ENCODE measurements at places on chromosomes 3 and 15.

- no peak for DNase-seq
Measured at GRCh38 chr15:28913171-28913765, 27.5 kb downstream of the APBA2 start.

DNA sequence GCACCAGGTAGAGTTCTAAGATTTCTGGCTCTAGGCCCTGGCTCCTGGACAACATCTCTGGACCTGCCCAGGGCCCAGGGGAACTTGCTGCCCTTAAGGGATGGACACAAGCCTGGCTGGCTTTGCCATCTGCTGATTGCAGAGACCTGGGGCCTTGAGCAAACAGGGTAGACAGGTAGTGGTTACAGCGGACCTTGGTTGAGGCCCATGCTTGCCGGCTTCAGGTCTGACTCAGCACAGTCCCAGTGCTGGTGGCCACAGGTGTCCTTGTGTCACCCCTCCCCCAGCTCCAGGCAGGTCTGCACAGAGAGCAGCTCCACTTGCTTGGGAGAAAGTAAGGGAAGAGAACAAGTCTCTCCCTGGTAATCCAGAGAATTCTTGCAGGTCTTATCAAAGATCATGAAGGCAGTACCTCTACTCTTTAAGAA, 15.9 kb upstream of the ACTL6A start:
- no peak for DNase-seq

GRCh38 chr3:22608093-22608492, 595.0 kb upstream of the UBE2E2 start:
- no peak for DNase-seq

- no peak for DNase-seq
Measured at GRCh38 chr3:30723211-30723610, 116.8 kb downstream of the TGFBR2 start.

- no peak for DNase-seq
Measured at GRCh38 chr3:68667346-68667745, 265.0 kb downstream of the TAFA4 start.

GRCh38 chr15:71431343-71432336, 316.4 kb downstream of the THSD4 start:
- DNase-seq: no peak

DNA sequence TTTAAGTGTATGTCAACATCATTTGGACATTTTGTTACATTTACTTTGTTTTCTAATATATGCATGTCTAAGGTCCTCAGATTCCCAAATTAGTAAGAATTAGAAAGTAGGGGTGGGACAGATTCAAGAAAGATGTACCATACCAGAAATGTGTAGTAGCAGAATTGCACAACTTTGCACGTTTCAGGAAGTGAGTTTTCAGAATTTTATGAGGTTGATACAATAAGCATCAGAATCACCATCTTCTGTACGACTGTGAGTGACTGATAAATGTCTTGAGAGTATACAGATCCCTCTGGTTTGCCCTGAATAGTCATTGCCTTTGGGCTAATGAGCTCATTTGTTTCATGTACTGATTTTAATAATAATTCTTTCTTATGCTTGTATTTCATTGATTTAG, 9.3 kb downstream of the ARIH2 start:
- no peak for DNase-seq

DNA sequence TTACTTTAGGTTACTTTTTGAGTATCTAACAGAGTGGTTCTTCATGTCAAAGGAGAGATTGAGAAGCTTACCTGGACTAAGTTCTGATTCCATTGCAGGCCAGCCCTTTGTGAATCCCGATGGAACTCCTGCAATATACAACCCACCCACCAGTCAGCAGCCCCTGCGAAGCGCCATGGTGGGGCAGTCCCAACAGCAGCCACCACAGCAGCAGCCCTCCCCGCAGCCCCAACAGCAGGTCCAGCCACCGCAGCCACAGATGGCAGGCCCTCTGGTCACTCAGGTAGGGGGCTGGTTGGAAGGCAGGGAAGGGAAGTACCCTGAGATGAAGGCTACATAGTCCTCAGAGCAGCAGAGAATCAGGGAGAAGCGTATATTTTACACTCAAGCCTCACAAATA, 97.8 kb downstream of the ARPP21 start:
- no peak for DNase-seq

GRCh38 chr3:65674226-65674625, 364.5 kb downstream of the MAGI1 start:
- DNase-seq: no peak

- no peak for DNase-seq
Measured at GRCh38 chr3:142725357-142725739, 1.5 kb downstream of the TRPC1 start.

- no peak for DNase-seq
Measured at GRCh38 chr3:161443921-161444693, 52.5 kb upstream of the OTOL1 start.

GRCh38 chr3:28672406-28672805, 323.8 kb upstream of the AZI2 start:
- DNase-seq: no peak

DNA sequence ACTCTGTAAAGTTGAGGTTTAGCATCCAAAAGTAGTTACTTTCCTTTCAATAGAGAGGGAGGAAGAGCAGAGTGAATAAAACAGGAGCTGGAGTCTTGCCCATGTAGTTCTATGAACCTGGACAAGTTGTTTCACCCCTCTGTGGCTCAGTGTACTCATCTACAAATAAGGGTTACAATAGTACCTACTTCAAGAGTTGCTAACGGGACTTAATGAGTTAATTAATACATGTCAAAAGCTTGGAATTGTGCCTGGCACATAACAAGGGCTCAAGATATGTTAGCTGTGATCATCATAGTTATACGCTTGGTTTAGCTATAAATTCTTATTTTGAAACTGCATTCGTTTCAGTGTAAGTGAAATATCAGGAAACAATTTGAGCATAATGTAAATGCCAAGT, 388.5 kb upstream of the THBS1 start:
- DNase-seq: no peak

DNA sequence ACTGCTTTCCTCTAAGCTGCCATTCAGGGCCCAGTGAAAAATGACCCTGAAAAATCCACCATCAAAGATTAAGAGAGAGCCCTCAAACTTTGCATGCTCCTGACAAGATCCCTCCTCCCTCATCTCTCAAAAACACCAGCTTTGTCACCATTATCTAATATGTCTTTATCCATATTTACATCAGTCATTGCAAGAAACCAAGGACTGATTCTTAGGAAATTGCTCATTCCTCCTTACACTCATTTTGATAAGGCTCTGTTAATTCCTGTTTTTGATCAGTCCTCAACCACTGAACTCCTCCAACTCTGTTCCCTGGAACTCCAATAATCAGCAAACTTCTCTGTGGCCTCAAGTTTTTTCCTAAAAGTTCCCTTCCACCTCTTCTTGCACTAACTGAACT, 51.8 kb downstream of the CD200 start:
- no peak for DNase-seq

DNA sequence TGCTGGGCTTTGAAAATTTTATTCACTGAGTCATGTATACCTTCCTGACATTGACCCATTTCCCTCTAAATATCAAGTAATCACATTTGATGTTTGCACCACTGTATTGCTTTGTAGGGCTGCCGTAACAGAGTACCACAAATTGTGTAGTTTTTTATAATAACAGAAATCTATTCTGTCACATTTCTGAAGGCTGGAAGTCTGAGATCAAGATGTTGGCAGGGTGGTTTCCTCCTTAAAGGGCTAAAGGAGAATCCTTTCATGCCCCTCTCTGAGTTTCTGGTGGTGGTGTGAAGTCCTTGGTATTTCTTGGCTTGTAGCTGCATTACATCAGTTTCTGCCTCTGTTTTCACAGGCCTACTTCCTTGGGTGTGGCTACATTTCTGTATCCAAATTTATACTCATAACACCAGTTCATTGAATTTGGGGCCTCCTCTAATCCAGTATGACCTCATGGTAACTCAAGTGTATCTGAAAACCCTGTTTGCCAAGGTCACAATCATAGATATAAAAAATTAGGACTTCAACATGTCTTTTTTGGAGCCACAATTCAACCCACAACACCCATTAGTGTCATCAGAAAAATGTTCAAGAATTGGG, 29.1 kb upstream of the ST6GAL1 start:
- DNase-seq: no peak

DNA sequence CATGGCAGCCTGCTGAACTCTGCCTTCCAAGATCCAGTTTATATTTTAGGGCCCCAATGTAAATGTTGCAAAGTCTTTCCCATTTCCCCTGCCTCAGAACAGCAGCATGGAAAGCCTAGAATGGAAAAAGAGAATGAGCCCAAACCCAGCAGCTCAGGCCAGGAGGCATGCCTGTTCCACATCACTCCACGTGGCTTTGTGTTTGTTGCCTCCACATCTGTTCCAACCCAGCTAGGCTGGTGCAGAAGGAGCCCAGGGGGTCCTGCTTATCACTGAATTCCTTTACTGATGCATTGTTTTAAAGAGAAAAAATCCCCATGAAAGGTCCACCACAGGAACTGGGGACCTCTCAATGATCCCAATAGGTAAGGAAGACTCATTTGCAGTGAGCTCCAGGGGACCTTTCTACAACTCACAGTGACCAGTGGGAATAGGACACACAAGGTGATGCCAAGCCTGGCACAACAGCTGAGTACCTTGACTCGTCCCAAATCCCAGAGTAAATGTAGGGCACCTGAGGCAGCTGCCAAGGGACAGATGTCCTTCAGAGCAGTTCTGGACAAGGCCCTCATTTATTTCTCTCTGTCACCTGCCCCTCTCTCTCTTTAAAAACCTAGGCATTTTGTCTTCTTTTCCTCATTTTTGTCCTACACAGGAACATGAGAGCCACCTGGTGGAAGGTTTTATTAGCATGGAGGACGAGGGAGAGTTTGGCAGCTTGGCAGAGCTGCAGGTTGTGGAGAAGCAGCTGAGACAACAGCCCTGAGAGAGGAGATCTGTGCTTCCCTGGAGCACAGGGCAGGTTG, 41.7 kb upstream of the ADAMTS17 start:
- no peak for DNase-seq

DNA sequence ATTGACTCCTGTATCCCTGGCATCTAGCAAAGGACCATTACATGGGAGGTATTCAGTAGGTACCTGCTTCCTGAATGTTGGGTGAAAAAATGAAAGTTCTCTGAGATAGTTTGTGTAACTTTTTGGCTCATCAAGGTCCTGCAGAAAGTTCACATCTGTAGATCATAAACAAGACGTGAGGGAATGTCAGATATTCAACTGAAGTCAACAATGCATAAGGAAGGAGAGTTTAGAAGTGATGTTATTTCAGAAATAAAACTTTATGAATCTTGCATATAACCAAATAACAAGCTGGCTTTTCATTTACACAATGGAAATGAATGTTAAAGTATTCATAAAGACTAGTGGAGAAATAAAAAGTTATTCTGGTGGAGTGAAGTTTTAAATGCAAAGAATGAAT, 73.4 kb upstream of the RBMS3 start:
- DNase-seq: no peak

DNA sequence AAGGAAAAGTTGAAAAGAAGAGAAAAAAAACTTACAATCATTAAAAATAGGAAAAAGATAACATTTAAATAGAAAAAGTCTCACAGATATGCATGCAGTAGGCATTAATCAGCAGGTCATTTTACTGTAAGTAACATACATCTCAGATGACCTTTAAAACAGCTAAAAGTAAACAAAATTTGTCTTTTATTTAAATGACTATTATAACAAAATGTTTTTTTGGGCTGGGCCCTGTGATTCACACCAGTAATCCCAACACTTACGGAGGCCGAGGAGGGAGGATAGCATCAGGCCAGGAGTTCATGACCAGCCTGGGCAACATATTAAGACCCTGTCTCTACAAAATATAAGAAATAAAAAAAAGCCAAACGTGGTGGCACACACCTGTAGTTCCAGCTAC, 14.7 kb downstream of the IQGAP1 start:
- no peak for DNase-seq

DNA sequence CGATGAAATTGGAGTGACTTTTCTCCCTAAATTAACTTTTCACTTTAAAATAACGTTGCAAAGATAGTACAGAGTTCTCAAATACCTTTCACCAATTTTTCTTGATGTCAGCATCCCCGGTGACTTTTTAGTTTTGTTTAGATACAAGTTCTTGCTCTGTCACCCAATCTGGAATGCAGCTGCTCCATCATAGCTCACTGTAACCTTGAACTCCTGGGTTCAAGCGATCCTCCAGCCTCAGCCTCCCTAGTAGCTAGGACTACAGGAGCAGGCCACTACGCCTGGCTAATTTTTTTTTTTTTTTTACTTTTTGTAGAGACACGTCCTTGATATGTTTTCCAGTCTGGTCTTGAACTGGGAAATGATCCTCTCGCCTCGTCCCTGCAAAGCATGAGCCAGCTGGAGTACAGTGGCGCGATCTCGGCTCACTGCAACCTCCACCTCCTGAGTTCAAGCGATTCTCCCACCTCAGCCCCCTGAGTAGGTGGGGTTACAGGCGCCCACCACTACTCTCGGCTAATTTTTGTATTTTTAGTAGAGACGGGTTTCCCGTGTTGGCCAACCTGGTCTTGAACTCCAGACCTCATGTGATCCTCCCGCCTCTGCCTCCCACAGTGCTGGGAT, 747 bp downstream of the NSUN3 start:
- no peak for DNase-seq

GRCh38 chr15:65254356-65254755, 32.3 kb downstream of the PARP16 start:
- DNase-seq: no peak

DNA sequence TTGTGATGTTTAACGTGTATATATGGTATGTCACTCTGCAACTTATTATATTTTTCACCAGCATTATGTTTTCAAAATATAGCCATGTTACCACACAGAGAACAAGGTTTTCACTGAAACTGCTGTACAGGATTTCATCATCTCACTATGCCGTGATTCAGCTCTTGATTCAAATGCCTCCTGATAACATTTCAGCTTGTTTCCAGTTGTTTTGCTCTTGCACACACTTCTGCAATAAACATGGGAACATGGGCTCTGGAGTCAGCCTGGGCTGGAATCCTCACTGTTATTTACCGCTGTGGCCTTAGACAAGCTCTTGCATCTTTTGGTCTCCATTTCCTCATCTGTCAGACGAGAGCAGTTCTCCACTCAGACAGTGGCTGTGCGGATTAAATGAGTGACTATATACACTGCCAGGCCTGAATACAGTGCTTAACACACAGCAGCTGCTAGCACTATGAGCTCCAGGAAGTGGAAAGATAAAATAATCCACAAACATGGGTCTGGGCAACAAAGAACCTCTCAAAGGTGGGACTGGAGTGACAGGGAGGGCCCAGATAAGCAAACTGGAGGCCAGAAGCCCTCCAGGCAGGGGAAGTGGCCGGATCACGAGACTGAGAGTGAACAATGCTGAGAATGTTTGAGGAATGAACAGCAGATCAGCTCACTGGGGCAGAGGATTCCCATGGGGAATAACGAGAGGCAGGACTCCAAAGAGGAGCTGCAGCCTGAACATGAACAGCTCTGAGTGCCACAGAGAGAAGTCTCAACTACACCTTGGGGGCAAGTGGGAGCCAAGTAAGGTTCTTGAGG, 17.7 kb downstream of the NTRK3 start:
- peak; percentile 27 for DNase-seq

DNA sequence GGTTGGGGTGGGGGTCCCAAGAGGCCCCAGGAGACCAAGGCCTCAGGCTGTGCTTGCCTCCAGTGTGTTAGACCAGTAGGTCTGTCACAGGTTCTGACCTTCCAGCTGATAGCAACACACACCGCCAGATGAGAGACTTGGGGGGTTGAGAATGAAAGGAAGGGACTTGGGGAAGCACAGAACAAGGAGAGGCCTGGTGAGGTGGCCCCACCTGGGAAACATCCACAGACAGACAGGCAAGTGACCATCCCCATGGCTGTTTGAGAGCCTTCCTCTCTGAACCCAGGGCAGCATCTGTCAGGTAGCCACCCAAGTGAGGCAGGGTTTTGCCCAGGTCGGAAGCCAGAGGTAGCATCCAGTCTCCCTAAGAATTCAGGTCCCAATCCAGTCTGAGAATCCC, 35.0 kb upstream of the VPS8 start:
- no peak for DNase-seq

Measured in GM04504 (cell line).